Bronchial epithelial cell (primary cell): ENCODE measurements at places on chromosomes 11 and 22.
A peak's percentile ranks its signal among the peaks of the same experiment; 100 is the strongest.

- no peak for DNase-seq
Observed at GRCh38 chr22:46941968-46942798, 179.7 kb downstream of the TBC1D22A start.

- peak; percentile 17 for DNase-seq
Observed at GRCh38 chr22:23856721-23857605, 712 bp upstream of the SLC2A11 start.

DNA sequence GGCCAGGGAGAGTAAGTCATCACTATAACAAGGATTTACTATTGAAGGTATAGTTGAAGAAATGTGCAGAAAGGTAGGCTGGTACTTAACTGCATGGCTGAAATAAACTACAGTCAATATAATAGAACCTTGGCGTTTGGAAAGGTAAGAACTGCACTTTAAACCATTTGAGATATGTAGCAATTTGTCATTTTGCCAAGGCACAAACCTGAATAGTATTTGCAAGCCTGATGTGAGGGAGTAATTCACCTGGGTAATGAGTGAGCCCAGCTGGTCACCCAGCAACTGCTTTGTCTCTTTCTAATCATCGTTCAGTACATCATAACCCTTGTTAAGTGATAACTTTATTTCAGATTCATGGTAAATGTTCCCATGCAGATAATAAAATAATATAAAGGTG is 62.3 kb upstream of the SCUBE2 start:
- DNase-seq = no peak

DNA sequence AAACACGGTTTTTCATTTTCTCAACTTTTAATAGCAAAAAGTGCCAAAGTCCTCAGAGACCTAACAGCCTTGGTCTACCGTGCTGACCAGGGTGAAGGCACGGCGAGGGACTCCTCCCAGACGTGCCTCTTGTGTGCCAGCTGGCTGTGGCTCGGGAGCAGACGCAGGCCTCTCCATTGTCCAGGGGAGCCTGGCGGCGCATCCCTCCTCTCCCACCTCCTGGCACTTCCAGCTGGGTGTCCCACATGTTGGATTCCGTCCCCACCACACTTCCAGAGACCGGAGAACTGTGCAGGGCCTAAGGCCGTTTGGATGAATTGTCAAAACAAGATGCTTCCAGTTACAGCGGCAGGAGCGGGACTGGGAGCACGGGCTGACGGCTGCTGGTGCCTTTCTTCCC is 11.6 kb downstream of the CDPF1 start:
- DNase-seq = no peak

GRCh38 chr22:19961868-19962245 is 20.2 kb upstream of the TXNRD2 start:
- DNase-seq = no peak

DNA sequence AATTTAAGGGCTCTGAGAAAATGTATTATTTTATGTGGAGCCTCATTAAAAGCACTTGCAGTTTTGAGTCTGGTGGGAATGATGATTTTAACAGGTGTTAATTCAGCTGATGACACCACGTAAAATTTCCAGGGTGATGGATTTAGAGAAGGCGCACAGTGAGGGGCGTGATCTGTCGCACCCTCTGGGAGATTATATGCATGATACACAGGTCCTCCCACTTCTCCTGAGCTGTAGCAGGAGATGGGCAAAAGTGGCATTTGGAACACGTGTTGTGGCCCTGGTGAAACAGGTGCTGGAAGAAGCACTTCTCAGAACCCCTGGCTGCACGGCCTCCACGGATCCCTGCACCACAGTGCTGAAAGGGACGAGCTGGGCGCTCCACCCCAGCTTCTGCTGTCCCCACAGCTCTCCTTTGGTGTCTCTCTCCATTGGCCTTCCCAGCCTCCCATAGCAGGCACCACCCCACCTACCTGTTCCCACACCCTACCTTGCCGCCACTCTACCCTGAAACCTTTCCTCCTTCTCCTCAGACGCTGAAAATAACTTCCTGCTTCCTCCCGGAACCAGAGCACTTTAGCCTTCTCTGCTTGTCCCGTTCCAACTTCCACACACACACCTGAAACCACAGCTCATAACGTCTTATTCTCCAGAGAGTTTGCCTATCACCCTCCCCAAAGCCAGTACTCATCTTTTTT is 6.9 kb upstream of the SORL1 start:
- DNase-seq = no peak

GRCh38 chr22:36258701-36259614 is 6.0 kb downstream of the APOL1 start:
- no peak for DNase-seq

- DNase-seq = no peak
Observed at GRCh38 chr22:36162127-36163034, 1.8 kb upstream of the APOL3 start.

GRCh38 chr22:35257002-35257320 is 332 bp upstream of the HMGXB4 start:
- DNase-seq = no peak

GRCh38 chr22:24153353-24153752 is 27.9 kb upstream of the SUSD2 start:
- DNase-seq = no peak

GRCh38 chr11:107196732-107197131 is 178.5 kb upstream of the GUCY1A2 start:
- DNase-seq = no peak

- DNase-seq = peak; percentile 93
Observed at GRCh38 chr22:35446365-35446764, 46.4 kb downstream of the MCM5 start.

GRCh38 chr22:48248901-48249455 is 1486.5 kb downstream of the TBC1D22A start:
- DNase-seq = no peak
